ENCODE measurements at places on chromosomes 4 and X.
A peak's percentile ranks its signal among the peaks of the same experiment; 100 is the strongest.

DNA sequence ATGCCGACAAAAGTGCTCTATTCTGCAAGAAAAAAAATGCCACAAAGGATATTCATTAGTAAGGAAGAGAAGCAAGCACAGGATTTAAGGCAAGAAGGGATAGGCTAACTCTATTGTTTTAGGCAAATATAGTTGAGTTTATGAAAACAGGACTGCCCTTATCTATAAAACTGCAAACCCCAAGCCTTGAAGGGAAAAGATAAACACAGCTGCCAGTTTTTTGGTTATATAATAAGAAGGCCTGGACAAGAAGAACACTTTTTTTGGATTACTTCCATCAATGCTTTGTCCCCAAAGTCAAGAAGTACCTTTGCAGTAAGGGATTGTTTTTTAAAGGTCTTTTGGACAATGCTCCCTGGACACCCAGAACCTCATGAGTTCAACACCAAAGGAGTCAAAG lies 45.4 kb upstream of the WWC2 start:
- no peak for DNase-seq

DNA sequence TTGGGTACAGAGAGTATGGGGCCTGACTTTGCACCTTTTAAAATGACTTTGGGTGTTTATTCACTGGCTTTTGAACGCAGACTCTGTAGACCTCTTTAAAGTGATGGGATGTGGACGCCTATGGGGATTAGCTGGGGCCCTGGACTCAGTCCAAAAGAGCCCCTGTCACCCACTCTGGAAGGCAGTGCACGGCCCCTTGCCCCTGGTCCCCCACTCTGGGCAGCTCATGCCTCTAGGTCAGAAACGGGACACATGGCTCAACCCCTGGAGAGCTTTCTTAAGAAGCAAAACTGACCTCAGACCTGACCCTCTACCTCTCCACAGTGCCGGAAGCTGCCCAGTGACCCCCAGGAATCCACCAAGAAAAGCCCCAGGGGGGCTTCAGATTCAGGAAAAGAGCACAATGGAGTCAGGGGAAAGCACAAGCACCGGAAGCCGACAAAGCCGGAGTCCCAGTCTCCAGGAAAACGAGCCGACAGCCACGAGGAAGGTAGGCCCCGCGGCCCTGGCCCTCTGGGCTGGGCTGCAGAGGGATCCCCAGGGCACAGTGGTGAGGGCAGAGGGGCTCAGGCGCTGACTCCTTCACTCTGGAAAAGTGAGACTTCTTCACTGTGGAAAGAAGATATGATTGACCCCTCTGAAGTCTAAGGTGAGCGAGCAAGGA lies 38.4 kb downstream of the BCORL1 start:
- DNase-seq: no peak

- no peak for DNase-seq
These were observed 133.3 kb upstream of the RAI2 start for GRCh38 chrX:17994429-17994828.

DNA sequence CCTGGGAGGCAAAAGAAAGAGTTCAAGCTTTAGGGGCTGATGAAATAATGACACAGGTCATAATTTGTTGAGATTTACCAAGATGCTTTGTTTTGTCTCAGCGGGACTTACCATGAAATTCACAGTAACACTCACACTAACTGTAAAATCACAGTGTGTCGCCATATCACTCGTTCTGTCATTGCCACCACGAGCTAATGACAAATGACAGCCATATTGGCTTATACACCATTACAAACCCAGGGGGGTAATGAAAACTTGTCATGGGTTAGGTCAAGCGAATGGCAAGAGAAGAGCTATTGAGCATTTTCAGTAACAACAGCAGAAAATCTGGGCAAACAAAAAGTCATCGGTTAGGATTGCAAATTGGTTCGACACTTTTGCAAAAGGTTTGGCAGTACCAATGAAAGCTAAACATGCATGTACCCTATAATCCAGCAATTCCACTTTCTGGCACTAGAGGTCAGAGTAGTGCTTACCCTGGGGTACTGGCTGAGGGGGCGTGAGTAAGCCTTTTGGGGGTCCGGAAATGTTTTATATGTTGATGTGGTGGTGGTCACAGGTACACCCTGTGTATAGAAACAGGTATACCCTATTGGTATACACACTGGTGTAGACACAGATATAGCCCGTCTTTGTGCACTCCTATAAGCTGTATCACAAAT lies 83.9 kb upstream of the RAI2 start:
- DNase-seq: peak; percentile 10

DNA sequence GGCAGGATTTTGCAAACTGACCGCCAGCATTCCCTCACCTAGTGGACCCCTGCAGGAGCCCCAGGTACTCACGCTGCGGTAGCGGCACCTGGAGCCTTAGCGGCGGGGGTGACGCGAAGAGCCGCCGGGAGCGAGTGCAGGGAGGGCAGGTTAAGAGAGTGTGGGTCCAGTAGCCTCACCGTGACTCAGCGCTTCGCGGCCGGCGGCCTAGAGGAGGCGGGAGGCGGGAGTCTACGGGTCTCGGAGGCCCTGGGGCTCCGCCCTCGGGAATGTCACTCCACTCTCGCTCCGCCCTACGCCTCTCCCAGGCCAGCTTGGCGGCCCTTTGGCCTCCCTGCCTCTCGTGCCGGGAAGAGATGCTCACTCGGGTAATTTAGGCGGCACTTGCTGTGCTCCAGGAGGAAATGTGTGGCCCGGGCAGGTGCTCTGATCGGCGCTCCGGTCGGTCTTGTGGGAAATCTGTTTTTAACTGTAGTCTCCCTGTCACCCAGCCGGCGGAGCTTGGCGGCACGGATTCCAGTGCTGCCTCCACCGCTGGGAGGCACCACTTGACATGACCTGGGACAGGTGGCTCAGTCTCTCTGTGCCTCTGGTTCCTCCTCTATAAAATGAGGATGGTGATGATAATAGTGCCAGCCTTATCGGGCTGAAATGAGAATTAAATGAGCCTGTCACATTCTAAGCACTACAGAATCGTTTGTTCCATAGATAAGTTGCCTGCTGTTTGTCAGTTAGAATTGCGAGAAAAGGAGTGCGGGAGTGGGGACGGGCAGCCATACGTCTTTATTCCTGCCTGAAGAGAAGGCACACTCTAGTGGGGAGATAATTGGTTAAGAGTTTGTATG lies at the start of gene PIR:
PIR (minus strand) TSS at position 216 of the 845 bp plus-strand sequence. CDS start 2,076 bp downstream, outside the sequence.
- peak; percentile 23 for DNase-seq

DNA sequence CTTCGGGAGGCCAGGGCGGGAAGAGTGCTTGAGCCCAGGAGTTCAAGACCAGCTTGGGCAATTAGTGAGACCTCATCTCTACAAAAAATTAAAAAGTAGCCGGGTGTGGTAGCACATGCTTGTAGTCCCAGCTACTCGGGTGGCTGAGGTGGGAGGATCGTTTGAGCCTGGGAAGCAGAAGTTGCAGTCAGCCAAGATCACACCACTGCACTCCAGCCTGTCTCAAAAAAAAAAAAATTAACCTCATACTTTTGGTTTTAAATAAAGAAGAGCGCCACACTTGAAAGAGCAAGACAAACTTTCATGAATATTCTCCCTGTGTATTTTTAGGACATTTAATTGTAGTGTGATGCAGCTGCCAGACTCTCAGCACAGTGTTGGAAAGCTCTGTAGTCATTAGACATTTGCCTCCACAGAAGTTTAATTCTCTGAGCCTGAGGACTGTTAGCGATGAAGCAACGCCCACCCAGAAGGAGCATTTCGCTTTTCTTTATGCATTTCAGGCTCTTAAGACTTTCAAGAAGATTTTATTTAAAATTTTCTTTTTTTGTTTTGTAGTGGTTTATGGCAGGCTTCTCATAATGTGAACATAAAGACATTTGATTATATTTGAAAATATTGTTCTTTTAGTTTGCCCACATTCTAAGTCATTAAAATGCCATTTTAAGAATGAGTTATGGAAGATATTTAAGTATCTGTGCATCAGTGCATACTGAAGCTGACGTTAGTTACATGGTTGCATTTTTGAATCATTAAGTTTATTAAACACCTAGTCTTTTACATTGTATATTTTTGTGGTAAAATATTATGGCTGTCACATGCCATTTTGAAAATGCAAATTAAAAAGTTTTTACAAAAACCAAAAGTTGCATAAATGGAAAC lies 45.8 kb downstream of the DCLK2 start:
- no peak for DNase-seq

- DNase-seq: no peak
These were observed 117.7 kb downstream of the RELL1 start for GRCh38 chr4:37568489-37568888.

- DNase-seq: peak; percentile 53
These were observed at the start of gene HPGD for GRCh38 chr4:174522183-174523024. Gene HPGD (minus strand): TSS chr4:174522488. CDS start chr4:174522451, 37 bp downstream.

DNA sequence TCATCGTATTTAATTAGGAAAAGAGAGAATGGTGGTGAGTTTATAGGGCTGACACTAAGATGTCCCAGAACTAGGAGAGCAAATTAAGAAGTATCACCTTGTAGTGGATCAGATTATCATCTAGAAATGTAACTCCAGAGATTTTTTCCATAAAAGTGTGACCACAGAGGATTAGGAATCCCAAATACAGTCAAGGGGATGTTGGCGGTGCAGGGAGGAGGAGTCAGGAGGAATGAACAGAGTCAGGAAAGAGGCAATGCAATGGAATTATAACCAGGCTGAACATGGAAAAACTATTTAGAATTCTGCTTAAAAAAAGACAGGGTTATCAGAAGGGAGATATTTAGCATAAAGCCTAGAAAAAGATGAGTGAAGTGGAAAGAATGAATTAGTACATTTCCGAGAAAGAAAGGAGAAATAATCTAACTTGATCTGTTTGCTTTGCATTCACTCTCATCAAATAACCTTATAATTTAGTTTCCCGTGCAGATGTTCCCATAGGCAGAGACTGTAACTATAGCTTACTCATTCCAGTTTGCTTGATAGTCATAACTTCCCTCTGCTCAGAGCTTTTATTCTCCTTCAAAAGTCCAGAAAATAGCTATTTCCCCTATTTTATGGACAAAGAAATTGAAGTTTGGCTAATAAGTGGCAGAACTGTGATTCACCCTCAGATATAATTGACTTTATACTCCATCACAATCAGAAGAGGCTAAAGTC lies 56.4 kb downstream of the SCFD2 start:
- no peak for DNase-seq

DNA sequence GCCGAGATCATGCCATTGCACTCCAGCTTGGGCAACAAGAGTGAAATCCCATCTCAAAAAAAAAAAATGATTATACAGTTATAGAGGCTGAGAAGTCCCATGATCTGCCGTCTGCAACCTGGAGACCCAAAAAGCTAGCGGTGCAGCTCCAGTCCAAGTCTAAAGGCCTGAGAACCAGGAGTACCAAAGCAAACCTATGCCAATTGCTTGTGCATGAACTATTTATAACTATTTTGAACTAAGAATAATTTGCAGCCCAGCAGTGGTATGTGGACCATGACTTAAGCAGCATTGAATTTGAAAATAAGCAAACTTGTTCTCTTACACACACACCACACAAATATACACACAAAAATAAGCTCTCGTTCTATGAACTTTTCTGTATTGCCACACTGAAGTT lies 51.8 kb downstream of the TASL start:
- DNase-seq: no peak

GRCh38 chr4:176238826-176239225 lies 30.2 kb downstream of the ASB5 start:
- no peak for DNase-seq

DNA sequence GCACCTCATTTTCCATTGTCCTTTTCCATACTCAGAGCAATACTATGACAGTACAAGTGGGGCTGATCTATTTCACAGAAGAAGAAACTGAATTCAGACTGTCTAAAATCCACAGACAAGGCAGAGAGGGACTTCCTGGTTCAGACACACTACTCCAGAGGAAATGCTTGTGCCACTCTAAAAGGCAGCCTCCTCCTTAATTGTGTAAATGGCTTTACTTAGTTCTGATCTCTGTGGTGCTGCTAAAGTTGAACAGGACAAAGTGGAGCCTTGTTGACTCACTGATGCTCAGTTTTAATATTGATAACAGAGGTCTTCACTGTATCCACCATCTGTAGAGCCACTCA lies 122.4 kb downstream of the KIT start:
- no peak for DNase-seq

- DNase-seq: no peak
These were observed 234.6 kb downstream of the SLC7A11 start for GRCh38 chr4:138007572-138007971.

- DNase-seq: no peak
These were observed 453.9 kb downstream of the PDHA2 start for GRCh38 chr4:96293806-96294205.

DNA sequence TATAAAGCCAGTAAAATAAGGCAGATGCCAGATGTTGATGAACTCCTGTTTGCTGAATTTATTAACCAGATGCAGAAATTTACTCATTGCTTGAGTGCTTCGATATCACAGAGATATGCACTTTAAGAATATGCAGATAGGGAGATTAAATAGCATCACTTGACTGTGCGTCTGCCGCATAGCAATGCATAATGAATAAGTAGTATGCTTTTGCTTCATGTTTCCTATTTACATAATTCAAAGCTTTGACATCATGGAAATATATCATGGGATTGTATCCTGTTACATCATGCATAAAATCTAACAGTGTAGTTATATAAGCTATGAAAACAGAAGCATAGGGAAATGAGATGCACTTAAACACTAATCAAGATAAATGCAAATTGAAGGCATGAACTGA lies 45.9 kb downstream of the VEGFC start:
- DNase-seq: no peak

DNA sequence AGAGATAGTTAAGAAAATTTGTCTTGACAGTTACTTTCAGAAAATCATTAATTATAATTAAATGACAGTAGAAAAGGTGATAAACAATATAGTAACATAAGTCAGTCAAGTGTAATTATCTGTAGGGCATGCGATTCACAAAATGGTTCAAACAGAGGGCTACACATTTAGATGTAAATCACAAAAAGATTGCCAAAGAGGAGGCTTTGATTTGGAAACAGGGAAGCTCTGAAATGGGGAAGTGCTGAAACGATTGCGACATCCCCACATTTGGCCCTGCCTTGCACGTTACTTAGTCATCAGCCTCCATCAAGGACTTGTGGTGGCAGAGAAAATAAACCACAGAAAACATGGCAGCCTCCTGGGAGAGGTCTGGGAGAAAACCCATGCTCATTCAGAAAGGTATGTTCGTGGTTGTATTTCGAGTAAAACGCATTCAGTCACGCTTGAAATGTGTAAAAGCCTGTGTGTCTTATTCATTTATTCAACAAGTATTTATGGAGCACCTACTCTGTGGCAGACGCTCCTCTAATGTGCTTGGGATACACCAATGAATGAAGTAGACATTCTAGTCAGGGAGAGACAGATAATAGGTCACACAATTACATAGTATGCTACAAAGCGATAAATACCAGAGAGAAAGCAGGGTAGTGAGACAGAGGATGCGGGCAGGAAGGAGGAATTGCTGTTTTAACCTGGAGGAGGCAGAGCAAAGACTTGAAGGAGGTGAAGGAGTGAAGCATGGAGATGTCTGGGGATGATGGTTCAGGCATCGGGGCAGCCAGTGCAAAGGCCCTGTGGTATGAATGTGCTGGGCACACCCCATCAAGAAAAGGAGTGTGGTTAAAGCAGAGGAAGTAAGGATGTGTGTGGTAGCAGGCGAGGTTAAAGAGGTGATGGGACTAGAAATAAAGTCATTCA lies 7.8 kb downstream of the RBM47 start:
- DNase-seq: no peak

All from naive thymus-derived CD4-positive, alpha-beta T cell (primary cell).